ENCODE measurements at places on chromosomes 4 and X. TPM values are rescaled to one million over a fixed set of nuclear protein-coding genes. Genes with fewer than 3 reads are reported as not detected.

DNA sequence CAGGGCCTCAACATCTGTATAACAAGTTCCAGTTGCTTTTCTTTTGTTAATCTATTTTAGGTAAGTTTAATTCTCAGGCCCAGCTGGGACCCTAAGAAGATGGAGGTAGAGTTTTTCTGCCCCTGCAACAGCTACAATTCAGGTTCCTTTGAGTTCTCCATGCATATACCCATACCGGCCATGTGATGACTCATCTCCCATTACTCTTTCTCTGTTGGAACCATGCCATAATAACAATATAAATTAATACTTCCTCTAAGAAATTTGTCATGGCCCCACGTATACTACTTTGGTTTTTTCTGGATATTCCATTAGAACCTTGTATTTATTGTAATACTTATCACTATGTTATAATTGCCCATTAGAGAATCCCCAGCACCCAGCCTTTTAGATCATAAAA lies 1.3 kb upstream of the INTU start:
- DNase-seq: no peak

Gene TLR1
- 3.5 TPM for total RNA-seq

- no peak for DNase-seq
Observed at GRCh38 chr4:184288451-184289178, 70.9 kb upstream of the ENPP6 start.

DNA sequence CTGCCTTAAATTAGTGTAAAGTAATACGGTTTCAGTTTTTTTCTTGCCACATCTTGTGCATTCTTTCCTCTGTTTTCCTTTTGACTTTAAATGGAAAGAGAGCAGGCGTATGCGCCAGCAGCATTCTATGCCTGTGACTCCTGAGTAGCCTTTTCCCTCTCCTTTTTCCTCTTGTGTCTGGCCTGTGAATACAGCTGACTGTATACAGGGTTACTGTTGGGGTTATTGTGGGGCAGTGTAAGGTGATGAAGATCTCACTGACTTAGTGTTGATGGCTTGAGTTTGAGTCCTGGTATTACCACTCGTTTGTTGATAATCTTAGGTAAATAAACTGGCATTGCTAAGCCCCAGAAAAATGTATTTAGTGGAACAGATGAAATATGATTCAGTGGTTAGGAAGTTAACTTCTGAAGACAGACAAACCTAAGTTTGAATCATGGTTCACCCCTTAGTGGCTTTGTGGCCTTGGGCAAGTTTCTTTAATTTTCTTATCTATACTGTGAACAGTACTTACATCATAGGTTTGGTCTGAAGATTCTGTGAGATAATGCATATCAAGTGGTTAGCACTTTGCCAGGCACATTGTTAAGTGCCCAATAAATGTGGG lies 105.1 kb downstream of the FNIP2 start:
- no peak for DNase-seq

Gene MAGEA4
- not detected for total RNA-seq

DNA sequence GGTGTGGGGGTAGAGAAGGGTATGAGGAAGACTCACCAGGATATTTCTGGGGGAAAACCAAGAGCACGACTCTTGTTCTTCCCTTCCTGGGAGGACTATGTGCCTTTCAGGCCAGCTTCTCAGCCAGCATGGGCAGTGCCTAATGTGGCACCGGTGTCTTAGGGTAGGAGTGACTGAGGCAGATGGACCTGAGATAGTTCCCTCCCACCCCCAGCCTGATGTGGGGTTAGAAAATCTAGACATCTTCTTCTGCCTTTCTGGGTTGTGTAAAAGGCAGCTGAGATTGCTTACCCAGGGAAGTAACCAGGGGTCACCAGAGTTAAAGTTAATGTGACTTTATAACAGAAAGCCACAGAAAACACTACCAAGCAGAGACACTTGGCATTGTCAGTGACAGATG lies 127.3 kb downstream of the TMA16 start:
- DNase-seq: no peak

Gene GAGE12H
- total RNA-seq: not detected

DNA sequence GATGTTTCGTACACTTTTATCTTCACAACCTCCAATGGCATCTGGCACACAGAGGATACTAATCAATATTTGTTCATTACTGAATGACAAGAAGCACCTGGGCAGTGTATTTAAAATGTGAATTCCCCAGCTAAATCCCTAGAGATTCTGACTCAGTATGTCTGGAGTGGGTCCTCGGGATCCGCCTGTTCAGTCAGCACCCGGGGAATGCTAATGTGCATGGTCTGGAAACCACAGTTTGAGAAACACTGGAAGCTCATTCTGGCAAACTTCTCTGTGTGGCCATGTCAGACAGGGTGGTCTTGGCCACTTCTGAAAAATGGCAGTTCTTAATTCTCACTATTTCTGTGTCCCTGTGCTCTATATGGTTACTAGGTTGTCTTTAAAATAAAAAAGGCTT lies 138.8 kb upstream of the VCX start:
- no peak for DNase-seq

Gene PYURF
- total RNA-seq: 56.1 TPM

DNA sequence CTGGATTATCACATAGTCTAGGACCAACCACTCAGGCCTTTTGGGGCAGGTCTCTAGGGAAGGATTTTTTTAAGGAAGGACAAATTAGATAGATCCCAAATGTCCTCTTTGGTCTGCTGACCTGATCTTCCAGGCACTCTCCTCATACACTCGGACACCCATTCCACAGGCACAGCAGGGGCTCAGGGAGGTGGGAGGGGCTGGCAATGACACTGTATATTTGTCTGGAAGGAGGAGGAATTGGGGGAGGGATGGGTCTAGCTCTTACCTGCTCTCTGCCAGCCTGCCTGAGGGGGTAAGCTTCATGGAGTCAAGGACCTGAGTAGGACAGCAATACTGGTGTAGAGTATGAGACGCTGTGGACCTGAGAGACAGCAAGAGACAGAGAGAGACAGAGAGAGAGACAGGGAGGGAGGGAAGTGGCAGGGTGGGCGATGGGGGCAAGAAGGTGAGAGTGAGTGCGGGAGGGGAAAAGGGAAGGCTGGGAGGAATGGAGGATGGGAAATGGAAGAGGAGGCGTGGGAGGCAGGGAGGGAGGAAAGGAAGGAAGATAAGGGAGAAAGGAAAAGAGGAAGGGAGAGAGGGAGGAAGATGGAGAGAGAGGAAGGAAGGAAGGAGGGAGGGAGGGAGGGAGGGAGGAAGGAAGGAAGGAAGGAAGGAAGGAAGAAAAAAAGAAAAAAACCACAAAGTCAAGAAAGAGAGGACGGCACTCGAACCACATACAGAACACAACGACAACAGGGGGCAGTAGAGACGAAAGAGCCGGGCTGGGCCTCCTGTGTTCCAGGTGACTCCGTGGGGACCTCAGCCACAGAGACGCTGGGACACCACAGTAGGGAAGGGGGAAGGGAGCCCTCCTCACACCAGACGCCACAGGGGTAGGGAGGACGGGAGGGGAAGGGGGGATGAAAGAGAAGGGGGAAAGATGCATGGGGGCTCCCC lies 1.8 kb downstream of the IQSEC2 start:
- no peak for DNase-seq

Gene CDX4
- not detected for total RNA-seq

GRCh38 chrX:26851981-26852380 lies 611.2 kb downstream of the PPP4R3C start:
- DNase-seq: no peak

DNA sequence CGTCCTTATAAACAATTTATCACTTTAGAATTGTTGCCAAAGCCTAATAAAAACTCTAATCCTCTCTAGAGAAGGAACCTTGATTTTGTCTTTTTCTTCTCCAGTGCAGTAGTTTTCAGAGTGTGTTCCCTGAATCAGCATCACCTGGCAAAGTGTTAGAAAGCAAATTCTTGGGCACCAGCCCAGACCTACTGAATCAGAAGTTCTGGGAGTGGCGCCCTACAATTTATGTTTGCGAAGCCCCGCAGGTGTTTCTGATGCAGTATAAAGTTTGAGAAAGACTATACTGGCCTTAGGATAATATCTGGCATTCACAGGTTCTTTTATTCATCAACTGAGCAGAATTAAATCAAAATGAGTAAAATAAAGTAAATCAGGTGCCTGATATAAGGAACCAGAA lies 645.8 kb upstream of the ATOH1 start:
- DNase-seq: no peak

Gene GPRIN3
- 9.0 TPM for total RNA-seq

- DNase-seq: no peak
Observed at GRCh38 chr4:85842540-85842939, 367.6 kb downstream of the ARHGAP24 start.

DNA sequence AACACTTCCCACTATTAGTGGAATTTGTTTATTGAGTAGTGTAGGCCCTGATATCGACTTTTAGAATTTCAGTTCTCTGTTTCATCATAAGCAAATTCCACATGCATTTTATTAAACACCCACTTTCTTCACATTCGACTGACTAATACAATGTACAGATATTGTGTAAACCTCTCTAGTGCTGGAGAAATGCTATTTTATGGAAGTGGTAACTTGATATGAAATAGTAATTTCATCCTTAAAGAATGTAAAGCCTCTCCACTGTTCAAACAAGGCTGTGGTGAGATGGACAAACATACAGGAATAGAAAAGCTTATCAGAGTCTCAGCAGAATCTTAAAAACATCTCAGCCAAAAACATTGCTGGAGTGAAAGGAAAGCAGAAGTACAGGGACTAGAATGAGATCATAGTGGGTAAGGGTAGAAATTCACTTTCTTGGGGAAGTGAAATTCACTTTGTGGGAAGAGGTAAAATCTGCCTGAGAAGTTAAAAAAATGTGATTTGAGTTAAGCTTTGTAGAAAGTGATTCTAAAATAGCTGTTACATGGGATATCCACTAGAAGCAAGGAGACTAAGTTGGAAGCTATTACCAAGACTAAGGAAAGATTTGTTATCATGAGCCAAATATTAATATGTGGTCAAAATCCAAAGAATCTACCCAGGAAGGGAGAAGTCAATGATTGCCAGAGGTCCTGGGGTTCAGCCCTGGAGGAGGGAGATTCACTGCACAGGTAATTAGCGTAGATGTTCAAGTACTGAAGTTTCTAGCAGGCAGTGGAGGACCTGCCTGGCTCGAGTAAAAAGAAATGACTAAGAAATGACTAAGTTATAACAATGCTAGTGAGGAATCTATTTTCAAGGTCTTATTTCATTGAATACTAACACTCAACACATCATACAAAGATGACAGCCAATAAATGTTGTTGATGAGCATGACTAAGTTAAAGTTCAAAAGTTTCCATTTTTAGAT lies 398.3 kb upstream of the FAM47C start:
- no peak for DNase-seq

- DNase-seq: peak; percentile 57
Observed at GRCh38 chr4:150402871-150403272, 179.1 kb upstream of the MAB21L2 start.

DNA sequence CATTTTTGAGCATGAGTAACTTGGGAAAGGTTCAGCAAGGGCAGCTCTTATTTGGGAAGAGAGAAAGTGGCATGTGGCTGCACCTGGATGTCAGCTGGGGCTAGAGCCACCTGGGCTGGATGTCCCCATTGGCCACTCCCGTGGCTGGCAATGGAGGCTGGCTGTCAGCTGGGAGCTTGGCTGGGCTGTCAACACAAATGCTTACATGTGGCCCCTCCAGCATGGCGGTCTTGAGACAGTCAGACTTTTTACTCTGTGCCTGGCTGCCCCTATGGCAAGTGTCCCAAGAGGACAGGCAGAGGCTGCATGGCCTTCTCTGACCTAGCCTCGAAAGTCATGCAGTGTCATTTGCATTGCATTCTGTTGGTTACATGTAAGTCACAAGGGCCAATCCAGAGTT lies 99.6 kb downstream of the FAM53A start:
- no peak for DNase-seq

GRCh38 chrX:97326456-97326855 lies 442.7 kb downstream of the RPA4 start:
- DNase-seq: no peak

DNA sequence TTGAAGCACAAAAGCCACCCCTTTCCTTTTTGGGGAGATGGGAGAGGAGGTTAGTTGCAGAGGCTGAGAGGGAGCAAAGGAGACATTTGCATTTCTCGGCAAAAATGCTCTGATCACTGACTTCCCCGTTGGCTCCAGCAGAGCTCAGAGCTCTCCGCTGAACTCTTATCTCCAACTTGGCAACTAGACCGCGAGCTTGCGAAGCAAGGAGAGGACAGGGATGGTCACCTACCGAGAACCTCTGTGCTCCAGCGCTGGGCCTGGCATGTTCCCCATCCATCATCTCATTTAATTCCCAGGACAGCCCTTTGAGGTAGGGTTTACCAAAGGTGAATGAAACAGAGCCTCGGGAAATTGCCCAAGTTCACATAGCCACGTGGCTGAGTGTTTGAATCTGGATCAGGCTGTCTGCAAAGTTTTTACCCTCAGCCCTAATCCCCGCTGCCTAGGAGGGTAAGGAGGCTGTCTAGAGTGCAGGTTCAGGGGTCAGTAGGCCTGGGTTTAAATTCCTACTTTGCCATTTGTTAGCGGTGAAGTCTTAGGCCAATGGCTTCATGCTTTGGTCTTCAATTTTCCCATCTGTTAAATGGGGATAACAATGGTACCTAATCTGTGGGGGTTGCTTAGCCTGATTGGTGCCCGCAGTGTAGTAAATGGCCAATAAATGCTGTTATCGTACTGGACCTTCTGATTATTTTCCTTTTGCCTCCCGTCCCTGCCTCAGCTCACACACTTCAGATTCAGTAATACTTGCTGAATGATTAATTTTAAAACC lies 3.8 kb upstream of the CITED1 start:
- DNase-seq: no peak

- DNase-seq: no peak
Observed at GRCh38 chrX:54496517-54496852, 451 bp upstream of the FGD1 start.

Gene CFP
- 3.0 TPM for total RNA-seq

Gene PF4V1
- total RNA-seq: not detected

GRCh38 chrX:46576458-46576857 lies 2.9 kb downstream of the CHST7 start:
- peak; percentile 23 for DNase-seq

DNA sequence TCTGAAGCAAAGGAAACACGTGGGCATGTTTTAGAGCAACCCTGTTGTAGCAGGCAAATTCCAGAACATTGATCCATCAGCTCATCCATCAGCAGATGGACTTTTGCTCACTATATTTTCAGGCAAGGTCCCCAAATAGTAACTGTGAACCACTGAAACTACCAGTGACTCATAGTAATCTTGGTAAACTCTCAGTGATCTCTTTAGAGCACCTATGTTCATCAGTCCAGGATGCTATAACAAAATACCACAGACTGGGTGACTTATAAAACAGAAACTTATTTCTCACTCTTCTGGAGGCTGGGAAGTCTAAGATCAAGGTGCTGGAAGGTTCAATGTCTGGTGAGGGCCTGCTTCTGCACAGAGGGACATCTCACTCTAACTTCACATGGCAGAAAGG lies 28.9 kb upstream of the BTC start:
- DNase-seq: no peak

GRCh38 chr4:44210750-44211149 lies 237.9 kb downstream of the KCTD8 start:
- no peak for DNase-seq

DNA sequence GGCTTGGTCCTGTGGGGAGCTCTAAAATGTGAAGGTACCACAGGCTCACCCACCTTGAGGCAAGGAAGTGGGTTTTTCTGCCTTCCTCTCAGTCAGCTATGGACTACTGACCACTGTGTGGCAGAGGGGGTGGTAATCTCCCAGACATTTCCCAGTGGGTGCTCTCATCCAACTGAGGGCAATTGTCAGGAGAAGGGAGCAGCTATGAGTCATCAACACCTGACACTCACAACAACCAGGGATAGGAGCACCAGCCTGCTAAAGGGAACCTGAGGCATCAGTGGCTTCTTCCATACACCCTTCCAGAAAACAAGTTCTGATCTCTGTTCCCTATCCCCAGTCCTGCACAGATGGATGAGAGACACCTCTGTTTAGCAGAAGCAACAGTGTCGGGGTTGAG lies 468.8 kb downstream of the BCOR start:
- DNase-seq: no peak

Gene DRD5
- not detected for total RNA-seq

Gene RHOXF1
- not detected for total RNA-seq

Gene CNGA1
- not detected for total RNA-seq
